Activated CD4-positive, alpha-beta T cell treated with anti-CD3 and anti-CD28 coated beads, Interleukin-2, Interleukin-4, amounts not matched to agents 100 ng/mL and 50 ng/mL, durations not matched to agents 16 hours and 8 hours (primary cell): ENCODE measurements at places on chromosomes 6 and 20.

- no peak for DNase-seq
Observed at GRCh38 chr20:58464838-58465237, 50.4 kb downstream of the APCDD1L start.

- no peak for DNase-seq
Observed at GRCh38 chr6:112195166-112195565, 59.2 kb downstream of the LAMA4 start.

GRCh38 chr20:33370291-33370690 is 31.0 kb downstream of the CDK5RAP1 start:
- peak; percentile 63 for DNase-seq

GRCh38 chr6:36038120-36038876 is 10.7 kb downstream of the MAPK14 start:
- DNase-seq = no peak

DNA sequence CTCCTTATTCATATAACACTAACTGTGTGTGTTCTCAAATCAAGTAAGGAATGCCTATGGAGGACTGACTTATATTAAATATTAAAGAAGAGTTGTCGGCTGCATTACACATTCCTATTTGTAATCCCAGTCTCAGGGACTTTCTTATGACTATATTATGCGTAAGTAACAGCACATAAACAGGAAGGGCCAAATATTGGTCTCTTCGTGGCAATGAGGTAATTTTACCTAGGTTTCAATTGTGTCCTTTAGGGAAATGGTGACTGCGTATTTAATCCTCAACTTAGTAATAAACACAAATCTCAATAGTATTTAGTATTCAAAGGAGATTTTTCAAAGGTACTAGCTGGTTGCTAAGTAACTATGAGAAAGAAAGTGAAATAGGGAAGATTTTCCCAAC is 22.8 kb upstream of the EPM2A start:
- DNase-seq = no peak

GRCh38 chr20:50270569-50270968 is 79.9 kb downstream of the CEBPB start:
- DNase-seq = no peak

- DNase-seq = peak; percentile 53
Observed at GRCh38 chr6:148524976-148525375, 182.3 kb downstream of the SASH1 start.

DNA sequence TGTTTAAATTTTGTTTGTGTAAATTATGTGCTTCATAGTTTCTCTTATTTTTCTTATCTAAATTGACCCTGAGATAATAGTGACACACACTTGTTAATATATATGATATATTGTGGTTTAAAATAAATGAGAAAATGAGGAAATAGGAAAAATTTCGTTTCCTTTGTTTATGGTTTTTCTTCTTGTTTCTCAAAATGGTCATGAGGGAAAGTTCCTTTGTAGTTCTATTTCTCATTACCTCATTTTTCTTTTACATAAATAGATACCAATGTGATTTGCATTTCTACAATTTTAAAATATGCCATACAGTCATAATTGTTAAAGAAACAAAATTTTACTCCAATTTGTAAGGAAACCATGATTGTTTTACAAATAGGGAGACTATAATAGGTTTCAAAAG is 9.2 kb downstream of the OR2A4 start:
- no peak for DNase-seq

DNA sequence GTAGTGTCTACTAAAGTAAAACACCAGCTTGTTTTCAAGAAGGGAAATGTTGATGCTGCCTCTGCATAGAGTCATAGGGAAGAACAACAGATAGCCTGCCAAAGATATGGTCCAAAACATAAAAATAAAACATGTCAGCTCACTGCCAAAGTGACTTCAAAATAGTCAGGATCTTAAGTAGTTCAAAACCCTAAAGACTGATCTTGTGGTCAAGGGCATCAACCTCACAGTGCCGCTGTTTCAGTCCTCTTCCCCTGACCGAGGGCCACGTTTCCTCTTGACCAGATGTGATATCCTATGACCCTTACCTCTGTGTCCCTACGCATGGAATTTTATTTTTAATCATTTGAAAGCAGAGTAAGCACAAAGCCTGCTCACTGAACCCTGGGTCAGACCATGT is 104.2 kb upstream of the CNKSR3 start:
- no peak for DNase-seq

DNA sequence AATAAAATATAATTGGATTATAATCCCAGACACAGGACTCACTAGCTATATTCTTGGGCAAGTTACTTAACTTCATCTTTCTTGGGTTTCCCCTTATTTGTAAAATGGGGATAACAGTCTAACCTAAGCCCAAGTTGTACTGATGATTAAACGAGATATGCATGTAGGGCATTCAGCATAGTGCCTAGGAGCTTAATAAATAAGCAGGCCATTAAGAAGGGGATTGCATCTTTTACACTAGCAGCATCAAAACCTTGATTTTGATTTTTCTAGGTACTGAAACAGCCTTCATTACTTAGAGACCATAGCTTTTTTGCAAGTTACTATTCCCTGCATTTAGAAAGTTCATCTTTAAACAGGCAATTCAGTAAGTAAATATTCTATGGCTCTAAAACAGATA is 2.2 kb upstream of the QKI start:
- DNase-seq = peak; percentile 24

DNA sequence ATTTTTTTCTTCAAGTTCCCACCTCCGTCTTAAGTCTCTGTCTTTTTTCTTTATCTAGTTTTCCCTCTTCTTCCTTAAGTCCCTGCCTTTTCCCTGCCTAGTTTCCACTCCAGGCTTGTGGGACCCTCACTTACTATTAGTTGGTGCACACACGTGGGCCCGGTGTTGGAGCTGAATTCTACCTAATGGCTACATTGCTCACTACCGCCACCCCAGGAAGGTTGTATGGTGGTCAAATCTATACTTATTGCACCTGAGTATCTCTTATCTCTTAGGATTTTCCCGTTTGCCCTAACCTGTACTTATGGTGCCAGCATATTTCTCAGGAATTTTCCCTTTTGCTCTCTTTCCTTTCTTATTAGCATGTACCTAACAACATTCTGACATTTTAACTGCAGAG is 692.8 kb downstream of the EPM2A start:
- no peak for DNase-seq

DNA sequence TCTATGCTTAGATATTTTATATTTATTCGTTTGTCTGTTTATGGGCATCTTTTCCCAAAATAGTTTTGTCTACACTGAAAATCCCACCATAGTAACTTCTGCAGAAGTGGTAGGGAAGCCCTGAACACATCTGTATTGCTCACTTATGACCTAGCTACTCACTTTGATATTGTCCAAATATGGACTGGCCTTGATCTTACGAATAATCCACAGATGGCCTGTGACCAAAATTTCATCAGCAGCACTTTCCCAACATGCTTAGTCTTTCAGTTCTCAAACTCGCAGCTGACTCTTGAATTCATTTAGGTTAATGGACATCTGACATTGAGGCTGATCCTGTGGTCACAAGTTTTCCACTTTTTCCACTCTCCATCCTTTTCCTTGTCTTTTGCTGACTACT is 80.8 kb upstream of the BEND3 start:
- no peak for DNase-seq

DNA sequence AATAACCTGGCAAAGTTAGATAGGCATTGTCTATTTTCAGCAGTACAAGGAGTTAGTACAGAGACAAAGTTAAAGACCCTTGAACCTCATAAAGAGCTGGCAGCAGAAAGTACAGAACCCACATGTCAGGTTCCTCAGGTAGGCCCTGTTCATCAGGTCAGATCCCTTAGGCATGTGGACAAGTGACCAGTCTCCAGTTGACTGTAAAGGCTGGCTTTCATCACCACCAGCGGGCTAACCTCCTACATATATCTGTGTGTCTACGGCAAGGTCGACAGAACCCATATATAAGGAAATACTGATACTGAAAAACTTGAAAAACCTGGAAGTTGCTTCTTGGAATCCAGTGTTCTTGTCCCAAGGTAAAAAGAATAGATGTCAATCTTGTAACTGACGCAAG is 223.1 kb upstream of the SGK1 start:
- DNase-seq = no peak

DNA sequence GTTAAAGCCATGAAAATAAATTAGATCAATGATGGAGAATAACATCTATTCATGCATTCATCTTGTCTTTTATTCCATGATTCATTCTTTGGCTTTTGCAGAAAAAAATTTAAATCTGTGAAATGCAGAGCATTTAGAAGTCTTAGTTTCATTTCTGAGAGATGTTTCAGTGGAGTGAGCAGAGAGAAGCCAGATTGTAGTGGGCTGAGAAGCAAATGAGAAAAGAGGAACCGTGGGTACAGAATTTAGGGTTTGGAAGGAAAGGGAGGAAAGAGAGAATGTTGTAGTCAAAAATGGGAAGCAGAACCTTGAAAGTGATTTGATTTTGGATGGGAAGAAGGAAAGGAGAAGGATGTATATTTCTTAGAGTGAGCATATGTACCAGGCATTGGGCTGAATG is 260.3 kb upstream of the MAN1A1 start:
- no peak for DNase-seq

DNA sequence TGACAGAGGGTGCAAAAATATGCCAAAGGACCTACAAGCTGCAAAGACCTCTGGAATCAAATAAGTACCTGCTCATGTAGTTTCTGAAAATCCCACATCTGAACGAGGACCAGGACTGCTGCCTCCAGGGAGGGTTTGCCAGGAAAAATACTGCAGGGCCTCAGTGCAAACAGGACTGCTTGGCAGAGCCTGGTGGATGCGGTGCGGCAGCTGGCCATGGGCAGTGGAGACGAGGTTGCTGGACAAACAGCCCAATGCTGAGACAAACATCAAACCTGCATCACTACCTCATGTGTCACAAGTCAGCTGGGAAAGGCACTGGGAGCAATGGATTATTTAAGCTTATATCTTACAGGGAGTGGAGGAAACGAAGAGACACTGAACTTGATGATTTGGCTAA is 238.8 kb downstream of the PAX1 start:
- DNase-seq = no peak

DNA sequence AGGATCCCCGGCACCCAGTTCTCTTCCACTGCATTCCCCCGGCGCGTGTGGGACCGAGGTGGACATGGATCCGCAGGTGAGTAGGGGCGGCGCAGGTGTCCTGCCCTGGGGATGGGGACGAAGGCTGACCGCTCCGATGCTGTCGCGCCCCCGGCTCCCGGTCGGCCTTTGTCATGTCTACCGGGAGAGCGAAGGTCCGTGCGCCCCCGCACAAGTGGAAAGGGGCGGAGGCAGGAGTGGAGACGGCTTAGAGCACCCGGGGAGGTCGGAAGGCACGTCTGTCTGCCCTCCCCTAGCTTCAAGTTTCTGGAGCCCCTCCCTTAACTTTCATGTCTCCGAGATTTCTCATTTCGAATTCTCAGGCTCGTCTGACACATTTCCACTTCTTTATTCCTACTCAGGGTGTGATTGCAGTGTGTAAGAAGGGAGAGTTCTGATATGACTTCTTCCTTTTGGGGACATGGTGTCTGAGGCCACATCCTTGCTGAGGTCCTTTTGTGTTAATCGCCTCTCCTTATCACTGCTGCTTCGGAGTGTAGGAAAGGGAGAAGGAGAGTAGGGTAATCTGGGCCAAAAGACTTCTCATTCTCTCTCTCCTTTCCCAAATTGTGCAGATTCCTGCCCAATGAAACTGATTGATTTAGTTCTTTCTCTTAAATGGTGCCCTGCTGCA is 435 bp downstream of the KIFC1 start:
- peak; percentile 59 for DNase-seq

DNA sequence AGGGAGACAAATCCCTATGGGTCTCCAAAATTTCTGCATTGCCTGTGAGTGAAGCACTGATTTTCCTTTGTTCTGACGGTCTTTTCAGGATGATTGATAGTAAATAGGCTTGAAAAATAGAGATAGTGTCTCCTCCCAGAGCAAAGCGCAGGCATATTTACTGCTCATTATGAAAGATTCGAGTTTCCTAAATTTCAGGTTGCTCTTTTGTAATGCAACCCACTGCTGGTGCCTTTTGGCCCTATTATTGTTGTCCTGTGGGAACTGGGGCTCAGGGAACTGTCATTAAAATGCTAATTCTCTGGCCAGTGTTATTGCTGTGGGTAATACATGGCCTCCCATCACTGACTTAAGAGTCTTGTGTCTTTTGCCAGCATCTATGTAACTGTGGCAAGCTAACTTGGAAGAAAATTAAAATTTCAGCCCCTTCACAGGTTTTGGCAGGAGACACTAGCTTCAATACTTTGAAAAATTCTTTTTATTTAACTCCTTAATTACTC is 754.1 kb upstream of the MAP3K7 start:
- no peak for DNase-seq

GRCh38 chr6:125957845-125958244 is 1.3 kb downstream of the HINT3 start:
- no peak for DNase-seq
